ENCODE measurements at places on chromosomes 7 and 10.

GRCh38 chr7:27910326-27910725, 170.4 kb downstream of the TAX1BP1 start:
- DNase-seq, result no peak

GRCh38 chr10:31927565-31927883, 1.1 kb downstream of the ARHGAP12 start:
- DNase-seq, result no peak

DNA sequence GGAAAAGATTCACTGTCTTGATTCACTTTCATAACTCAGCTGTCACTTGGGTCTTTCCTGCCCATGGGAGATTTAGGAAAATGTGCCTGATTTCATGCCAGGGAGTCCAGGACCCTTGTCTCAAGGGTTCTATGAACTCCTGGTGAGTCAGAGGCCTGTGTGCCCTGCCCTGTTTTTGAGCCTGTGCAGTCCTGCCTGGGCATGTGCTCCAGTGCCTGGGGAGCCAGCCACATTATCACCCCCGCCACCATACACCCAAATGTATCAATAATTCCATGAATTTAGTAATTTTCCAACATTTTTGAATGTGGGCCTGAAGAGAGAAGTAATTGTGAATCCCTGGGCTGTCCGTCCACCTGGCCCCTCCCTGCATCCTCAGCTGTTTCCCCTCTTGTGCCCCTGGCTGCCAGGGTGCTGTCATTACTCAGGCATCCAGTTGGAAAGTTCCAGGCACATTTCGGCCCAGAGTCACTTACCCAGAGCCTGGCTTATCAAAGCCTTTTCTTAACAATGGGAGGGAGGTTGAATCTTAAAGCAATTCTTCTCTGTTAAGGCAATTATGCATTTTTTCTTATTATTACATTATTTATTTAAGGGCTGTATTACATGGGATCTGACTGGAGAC, 287.8 kb upstream of the CDC14C start:
- DNase-seq, result no peak

- DNase-seq, result no peak
Measured at GRCh38 chr7:74013539-74014272, 14.3 kb upstream of the ELN start.

- no peak for DNase-seq
Measured at GRCh38 chr7:48182718-48183369, 11.6 kb downstream of the ABCA13 start.

DNA sequence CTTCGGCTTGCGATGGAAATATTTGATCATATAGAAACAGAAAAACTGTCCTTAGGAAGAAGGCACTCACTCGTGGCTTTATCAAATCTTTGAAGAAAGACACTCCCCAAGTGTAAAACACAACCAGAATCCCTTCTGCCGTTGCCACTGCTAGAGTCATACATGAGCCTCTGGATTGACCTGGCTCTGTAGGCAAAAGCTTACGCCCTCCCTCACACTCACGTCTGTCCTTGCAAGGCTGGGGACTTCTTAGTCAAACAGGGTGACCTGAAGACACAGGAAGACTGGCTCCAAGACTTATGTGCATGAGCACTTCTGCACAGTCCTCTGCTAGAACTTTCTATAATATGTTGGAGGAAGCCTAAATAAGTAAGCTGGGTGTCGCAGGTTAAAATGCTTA, 135.4 kb upstream of the MDFIC start:
- DNase-seq, result no peak

- no peak for DNase-seq
Measured at GRCh38 chr7:134060874-134061273, 66.3 kb upstream of the LRGUK start.

DNA sequence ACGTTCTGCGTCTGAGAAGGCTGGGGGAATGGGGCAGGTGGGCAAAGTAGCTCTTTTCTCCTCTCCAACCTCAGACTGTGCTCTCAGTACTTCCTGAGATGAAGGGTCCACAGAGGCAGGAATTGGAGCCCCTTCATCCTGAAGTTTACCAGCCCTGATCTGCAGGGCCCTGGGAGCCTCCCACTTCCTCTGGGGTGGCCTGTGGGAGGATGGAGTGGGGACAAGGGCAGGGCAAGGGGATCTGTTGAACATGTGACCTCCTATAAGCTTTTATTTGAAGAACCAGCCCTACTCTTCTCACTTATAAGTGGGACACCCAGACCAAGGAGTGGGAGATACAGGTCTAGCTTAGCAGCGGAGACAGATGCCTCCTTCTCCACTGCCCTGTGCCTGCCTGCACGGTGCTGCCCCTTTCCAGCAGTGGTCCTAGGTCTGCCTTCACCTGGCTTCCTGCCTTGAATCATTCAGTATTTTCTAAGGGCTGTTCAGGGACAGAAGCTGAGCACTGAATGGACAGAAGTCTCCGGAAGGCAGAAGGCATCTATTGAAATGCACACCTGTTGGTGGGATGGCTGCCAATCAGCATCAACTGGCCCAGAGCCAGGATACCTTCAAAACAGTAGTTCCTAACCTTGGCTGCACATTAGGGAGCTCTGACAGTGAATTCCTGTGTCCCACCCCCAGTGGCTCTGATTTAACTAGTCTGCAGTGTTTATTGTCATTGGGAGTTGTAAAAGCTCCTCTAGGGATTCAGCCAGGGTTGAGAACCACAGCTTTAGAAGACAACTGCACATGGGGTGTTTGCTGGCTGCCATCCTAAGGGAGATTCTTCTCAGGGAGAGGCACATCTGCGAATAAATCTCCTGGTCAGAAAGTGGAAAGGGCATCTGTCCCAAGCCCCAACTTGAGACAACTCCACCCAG, 2.7 kb upstream of the ARHGAP22 start:
- peak; percentile 82 for DNase-seq

DNA sequence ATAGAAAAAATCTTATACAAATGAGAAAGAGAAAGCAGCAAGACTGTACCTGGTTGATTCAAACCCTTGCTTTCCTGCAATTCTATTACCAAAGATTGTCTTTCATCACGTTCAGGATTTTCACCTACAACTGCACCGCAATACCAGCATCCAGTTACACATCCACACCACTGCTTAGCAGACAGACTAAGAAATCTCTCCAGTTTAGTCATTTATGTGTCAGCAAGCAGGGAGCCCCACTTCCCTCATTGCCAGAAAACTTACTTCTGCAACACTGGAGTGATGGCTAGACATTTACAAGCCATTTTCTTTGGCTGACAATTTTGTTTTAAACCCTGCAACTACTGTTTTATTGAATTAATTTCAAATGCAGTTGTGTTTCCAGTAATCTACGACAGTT, 359.6 kb upstream of the MEOX2 start:
- peak; percentile 2 for DNase-seq

DNA sequence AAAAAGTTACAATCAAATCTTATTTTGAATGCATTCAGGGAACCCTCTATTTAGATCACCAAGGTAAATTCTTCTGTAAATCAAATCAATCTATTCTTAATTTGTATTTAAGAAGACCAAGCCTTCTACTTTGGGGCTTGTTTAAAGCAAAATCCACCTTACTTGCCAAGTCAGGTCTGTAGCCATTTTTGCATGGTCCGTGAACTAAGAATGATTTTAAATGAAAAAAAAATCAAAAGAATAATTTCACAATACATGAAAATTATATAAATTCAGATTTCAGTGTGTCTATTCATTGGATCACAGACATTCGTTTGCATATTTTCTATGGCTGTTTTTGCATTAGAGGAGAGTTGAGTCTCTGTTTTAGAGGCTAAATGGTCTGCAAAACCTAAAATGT, 59.4 kb downstream of the SYPL1 start:
- DNase-seq, result no peak

- DNase-seq, result no peak
Measured at GRCh38 chr10:58475322-58476277, 37.1 kb upstream of the BICC1 start.

- DNase-seq, result no peak
Measured at GRCh38 chr7:150471886-150472285, 21.5 kb downstream of the GIMAP8 start.

GRCh38 chr7:6608081-6608480, 7.3 kb upstream of the ZNF853 start:
- no peak for DNase-seq

- peak; percentile 71 for DNase-seq
Measured at GRCh38 chr10:12703813-12704212, 297.7 kb downstream of the CCDC3 start.

GRCh38 chr7:31456646-31457368, 57.1 kb upstream of the ITPRID1 start:
- no peak for DNase-seq

- DNase-seq, result no peak
Measured at GRCh38 chr7:94022550-94022949, 18.4 kb upstream of the BET1 start.

GRCh38 chr7:29955075-29955792, 34.4 kb downstream of the SCRN1 start:
- DNase-seq, result no peak

DNA sequence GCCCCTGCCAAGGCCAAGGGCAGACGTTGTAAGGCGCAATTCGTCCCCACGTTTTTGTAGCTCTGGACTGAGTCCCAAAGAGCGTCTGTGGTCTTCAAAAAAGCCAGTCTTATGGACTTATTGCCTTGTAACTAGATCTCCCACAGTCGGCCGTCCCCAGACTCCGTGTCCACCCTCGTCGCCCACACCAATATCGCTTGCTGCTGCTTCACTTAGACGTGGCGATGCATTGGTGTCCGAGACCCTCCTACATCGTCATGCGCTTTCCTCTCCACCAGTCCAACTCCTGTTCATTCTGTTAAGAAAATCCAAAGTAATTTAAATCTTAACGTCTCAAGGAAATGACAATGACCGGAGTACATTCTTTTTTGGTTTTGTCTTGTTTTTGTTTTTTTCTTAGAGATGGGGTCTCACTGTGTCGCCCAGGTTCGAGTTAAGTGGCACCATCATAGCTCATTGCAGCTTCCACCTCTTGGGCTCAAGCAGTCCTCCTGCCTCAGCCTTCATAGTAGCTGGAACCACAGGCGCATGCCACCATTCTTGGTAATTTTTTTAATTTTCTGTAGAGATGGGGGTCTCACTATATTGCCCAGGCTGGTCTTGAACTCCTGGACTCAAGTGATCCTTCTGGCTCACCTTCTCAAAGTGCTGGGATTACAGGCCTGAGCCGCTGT, 851 bp downstream of the KIFBP start:
- no peak for DNase-seq

DNA sequence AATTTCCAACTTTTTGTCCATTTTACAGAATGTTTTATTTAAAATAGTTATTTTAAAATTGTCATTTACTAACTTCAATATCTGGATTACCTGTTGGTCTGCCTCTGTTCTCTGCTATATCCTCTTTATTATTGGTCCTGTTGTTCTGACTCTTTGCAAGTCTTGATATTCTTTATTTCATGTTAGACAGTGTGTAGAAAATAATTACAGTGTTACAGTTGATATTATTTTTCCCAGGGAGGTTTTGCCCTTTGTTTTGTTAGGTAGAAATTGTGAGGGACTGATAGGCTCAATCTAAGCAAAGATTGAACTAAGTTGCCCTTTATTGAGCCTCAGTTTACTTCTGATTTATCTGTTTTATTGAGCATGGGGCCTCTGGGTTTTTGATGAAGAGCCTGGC, 49.4 kb upstream of the CADPS2 start:
- no peak for DNase-seq

- no peak for DNase-seq
Measured at GRCh38 chr7:106916679-106917078, 51.6 kb downstream of the PIK3CG start.

DNA sequence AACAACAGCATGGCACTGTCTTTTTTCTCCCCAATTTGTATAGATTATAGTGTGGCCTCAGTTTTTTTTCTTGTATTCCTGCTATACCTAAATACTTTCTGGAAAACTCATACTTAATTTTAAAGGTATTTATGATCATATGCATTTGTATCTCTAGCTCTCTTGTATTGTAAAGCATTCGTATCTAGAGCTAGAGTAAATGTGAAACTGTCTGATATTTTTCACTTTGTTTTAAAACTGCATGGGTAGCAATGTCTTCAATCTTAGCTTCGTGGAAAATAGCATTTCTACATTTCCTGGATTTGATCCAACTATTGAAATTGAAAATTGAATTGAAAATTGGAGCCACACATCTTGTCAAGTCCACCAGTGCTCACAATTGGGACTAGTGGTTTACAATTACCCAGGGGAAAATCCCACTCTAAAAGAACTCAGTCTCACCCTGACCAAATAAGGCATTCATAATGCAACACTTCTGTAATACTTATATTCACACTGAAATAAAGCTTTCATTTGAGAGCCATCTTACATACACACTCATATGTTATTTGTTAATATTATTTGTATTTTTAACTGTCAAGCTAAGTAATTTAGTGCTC, 51.3 kb upstream of the KLF6 start:
- no peak for DNase-seq

GRCh38 chr10:118332236-118332635, 9.9 kb downstream of the FAM204A start:
- DNase-seq, result no peak

- no peak for DNase-seq
Measured at GRCh38 chr10:73759512-73760115, 15.4 kb downstream of the SEC24C start.

GRCh38 chr7:99340659-99341058, 15.0 kb downstream of the ARPC1A start:
- DNase-seq, result no peak

- no peak for DNase-seq
Measured at GRCh38 chr7:128356546-128357216, 4.8 kb downstream of the PRRT4 start.

DNA sequence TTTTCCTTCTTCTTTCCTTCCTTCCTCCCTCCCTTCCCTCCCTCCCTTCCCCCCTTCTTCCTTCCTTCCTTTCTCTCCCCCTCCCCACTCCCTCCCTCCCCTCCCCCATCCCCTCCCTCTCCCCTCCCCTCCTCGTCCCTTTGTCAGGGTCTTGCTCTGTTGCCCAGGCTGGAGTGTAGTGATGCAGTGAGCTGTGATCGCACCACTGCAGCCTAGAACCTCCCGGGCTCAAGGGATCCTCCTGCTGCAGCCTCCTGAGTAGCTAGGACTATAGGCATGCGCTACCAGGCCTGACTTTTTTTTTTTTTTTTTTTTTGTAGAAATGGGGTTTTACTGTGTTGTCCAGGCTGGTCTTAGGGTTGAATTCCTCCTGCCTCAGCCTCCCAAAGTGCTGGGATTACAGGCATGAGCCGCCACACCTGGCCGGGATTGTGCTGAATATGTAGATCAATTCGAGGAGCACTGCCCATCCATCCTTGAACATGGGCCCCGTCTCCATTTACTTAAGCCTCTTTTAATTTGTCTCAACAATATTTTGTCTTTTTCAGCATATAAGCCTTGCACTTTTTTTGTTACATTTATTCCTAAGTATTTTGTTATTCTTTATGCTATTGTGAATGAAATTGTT, 23.4 kb downstream of the GRIFIN start:
- no peak for DNase-seq

DNA sequence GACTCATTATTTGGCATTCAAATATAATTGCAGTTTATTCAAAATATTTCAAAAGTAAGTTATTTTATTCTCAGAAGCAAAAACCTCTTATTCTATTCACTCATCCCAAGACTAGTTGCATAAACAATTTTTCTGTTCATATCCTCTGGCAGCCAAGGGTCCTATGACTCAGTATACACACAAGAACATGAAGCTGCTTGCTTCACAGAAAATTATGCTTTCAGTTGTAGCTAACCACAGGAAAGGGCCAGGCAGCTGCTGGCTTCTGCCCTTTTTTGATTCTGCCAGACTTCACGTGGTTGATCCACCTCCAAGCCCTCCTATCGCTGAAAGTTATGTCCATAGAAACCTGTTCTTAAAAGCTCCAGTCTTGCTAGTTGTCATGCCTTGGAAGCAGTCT, 108.8 kb downstream of the ABCA13 start:
- no peak for DNase-seq

- DNase-seq, result no peak
Measured at GRCh38 chr7:111006691-111007090, 84.2 kb upstream of the LRRN3 start.

- no peak for DNase-seq
Measured at GRCh38 chr10:6766131-6766801, 186.2 kb upstream of the PRKCQ start.

Data from RKO (cell line).